Motor neuron (in vitro differentiated cells): ENCODE measurements at places on chromosomes 3 and 15. TPM values are rescaled to one million over a fixed set of nuclear protein-coding genes. Genes with fewer than 3 reads are reported as not detected.

Gene PCOLCE2
- total RNA-seq, result 5.8 and 6.6 TPM in 2 replicates

Gene RAB11A
- total RNA-seq, result 171 and 189 TPM in 2 replicates

Gene CHST13
- 0.30 TPM in 1 of 2 replicates, not detected in the other for total RNA-seq

Gene SHF
- 14.6 and 18.1 TPM in 2 replicates for total RNA-seq

Gene MOBP
- 0.11 and 0.25 TPM in 2 replicates for total RNA-seq
